ENCODE measurements at places on chromosomes 5 and 9.
A peak's percentile ranks its signal among the peaks of the same experiment; 100 is the strongest.

DNA sequence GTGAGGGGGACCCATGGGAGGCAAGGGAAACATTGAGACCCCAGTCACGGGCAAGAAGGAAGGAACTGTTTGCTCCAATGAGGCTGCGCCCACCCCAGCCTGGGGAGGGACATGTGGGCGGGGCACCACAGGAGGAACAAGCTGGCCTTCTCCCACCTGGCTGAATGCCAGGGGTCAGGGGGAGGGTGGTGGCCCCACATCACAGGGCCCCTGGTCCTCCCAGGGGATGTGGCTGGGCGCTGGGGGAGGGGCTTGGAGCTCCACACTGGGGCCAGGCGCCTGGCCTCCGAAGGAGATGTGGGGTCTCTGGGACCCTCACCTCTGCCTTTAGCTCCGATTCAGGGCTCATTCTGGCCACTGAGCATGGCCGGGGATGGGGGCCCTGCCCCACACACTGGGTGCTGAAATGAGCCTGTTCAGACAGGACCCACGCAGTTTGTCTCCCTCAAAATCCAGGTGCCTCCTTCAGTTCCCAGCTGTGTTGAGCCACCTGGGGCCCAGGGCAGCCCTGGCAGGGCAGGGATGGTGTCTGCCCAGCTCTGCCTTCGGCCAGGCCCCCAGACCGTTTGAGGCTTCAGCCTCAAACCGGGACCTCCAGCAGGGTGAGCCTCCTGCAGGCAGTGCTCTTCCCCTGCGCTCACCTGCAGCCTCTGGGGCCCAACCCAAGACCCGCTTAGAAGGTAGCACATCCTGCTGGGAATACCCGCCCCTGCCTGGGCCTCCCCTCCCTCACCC, 33.2 kb upstream of the NOTCH1 start:
- DNase-seq = peak; percentile 15

DNA sequence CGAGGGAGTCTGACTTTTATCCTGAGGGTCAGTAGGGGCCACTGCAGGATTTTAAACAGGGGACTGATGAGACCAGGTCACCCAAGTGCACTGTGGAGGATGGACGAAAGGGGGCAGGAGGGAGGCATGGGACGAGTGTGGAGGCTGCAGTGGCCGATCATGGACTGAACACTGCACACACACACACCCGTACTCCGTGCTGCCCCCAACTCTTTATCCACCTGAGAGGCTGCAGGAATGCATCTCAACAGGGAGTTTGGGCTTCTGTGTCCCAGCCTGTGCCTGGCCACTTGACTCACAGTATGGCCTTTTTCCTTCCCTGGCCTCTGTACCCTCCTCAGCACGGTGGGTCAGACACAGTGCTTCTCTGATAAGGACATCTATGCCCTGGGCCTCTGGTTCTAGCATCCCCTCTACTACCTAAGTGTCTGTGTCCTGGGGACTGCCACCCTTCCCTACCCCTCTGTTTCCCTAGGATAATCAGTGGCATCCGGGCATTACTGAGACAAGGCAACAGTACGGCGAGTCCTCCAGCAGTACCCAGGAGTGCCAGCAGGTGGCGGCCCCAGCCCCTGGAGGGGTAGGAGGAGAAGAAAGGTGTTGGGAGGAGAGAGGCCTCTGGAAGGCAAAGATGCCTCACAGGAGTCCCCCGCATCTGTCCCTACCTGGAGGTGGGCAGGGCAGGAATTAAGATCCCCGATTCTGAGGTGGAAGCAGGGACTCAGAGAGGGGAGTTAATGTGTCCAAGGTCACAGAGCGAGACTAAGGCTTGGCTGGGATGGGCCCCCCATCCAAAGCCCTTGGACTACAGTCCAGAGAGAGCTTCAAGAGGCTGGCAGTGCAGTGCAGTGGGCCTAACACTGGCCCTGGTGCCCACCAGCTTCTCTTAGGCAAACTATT, 5.1 kb upstream of the CDX1 start:
- peak; percentile 78 for DNase-seq

DNA sequence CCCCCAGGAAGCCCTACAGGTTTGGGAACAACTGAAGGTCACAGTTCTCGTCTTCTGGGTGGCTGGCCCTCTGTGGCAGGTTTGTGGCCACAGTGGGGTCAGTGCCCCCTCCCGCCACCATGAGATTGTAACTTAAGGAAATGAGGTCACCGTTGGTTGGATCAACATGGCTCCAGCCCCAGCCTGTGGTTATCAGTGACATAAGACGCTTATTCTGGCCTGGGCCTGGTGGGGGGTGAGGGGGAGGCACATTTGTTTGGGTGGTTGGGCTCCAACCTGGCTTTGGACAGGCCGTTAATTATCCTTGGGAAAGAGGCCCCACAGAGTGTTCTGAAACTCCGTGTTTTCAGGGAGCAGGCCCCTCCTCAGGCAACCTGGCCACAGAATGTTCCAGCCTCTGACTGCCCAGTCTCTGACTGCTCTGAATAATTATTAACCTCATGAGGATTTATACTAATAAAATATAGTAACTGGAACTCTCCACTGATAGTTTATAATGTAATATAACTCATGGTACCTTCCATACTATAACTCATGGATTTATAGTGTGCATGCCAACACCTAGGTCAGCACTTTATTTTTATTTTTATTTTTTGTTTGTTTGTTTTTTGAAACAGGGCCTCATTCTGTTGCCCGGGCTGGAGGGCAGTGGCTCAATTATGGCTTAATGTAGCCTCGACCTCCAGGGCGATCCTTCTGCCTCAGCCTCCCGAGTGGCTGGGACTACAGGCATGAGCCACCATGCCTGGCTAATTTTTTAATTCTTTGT, 58.0 kb upstream of the RPL26L1 start:
- DNase-seq = no peak

GRCh38 chr9:21504894-21505293, 22.8 kb upstream of the IFNE start:
- no peak for DNase-seq

- no peak for DNase-seq
Observed at GRCh38 chr5:178545176-178545575, 45.0 kb downstream of the COL23A1 start.

DNA sequence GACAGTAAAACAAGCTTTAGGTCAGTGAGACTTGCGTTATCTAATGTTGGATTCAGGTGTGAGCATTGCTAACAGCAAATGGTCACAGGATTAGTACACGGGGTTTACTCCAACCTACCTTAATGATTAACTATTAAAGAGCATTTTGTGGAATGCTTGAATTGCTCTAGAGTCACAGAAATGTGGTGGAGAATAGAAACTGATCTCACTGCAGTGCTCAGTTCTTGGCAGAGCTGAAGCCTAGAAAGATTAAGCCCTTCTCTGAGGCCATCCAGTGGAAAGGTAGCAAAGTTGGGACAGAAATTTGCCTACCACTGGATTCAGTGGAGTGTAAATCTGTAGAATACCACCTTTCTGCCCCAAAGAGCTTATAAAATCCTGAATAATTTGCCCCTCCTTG, 60.9 kb downstream of the ICE1 start:
- no peak for DNase-seq

GRCh38 chr9:95581900-95582299, 65.1 kb upstream of the PTCH1 start:
- no peak for DNase-seq

DNA sequence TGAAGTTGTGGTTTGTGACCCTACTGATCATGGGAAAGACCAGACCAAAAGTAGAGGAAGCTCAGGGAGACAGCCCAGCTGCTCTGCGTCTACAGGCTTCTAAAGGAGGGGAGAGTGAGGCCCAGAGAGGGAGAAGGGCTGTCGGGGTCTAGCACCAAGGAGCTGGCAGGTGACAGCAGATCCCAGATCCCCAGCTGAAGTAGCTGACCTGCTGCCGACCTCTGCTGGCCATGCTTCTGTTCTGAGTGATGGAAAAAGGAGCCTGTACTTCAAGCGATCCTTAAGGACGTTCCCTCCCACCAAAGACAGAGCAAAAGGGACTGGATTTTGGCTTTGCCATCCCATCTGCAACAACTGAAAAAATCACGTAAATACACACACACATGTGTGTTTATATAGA, 22.7 kb upstream of the QSOX2 start:
- no peak for DNase-seq

- DNase-seq = no peak
Observed at GRCh38 chr5:3376611-3377010, 219.0 kb upstream of the IRX1 start.

DNA sequence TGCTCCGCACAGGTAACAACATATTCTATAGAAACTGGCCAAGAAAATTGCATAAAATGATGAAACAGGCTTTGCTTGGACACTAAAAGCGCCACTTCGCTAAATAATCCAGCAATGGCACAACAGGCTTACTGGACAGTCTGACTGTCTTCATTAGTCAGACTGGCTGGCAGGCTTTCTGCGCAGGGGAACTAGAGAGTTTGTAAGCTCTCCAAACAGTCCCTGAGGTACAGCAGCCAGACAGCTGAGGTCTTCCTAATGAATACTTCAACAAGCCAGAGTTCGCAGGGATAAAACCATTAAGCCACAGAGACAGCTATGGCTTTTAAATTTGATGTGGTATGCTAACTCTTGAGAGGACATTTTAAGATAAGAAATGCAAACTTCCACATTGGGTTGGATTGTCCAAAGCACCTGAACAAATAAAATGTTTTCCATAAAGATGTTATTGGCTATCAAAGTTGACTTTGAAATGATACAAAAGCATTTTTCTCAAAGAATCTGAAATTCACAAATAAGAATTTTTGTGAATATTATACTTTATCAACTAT, 20.7 kb downstream of the PLK2 start:
- no peak for DNase-seq

DNA sequence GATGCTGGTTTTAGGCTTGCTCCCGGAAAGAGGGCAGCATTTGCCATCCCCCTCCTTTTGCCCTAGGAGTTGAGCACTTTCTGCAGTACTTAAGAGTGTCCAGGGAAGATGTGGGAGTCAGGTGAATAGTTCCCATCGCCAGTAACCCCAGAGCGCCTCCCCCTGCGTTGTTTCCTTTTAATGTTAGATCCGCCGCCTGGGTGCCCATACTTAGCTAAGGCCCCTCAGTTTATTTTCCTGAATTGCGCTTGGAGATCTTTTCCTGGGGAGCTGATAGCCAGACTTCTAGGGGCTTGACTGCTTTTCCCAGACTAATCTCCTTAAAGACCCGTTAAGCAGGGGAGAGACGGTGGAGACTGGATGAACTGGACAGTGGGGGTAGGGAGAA, 377 bp upstream of the PCDHAC2 start:
- no peak for DNase-seq

DNA sequence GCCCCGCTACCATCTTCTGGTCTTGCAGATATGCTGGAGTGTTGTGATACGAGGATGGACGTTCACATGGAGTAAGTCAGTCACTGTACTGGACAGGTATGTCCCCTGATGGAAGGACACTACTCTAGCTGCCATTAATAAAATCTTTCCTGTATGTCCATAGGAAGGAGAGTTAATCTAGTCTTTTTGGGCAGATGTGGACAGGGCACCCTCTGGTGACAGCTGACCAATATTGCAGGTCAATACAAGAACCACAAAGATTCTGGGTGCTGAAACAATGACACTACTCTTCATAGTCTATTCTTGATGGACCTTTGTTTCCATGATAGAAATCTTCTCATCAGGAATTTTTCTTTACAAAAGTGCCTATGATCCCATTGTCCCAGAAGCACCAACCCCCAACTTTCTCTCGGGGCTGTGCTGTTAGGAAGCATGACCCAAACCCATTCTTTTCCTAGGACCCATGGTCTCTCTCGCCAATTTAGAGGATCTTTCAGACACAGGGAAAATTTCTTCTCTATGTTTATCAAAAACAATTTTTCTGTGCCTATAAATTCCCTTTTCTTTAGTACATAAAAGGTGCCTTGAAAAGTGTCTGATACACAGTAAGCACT, 376.9 kb downstream of the DTWD2 start:
- DNase-seq = no peak
